Tibial nerve (tissue), 4 donors: ENCODE measurements at places on chromosomes 1 and 21. TPM values are rescaled to one million over a fixed set of nuclear protein-coding genes. Genes with fewer than 3 reads are reported as not detected.
A peak's percentile ranks its signal among the peaks of the same experiment; 100 is the strongest.

DNA sequence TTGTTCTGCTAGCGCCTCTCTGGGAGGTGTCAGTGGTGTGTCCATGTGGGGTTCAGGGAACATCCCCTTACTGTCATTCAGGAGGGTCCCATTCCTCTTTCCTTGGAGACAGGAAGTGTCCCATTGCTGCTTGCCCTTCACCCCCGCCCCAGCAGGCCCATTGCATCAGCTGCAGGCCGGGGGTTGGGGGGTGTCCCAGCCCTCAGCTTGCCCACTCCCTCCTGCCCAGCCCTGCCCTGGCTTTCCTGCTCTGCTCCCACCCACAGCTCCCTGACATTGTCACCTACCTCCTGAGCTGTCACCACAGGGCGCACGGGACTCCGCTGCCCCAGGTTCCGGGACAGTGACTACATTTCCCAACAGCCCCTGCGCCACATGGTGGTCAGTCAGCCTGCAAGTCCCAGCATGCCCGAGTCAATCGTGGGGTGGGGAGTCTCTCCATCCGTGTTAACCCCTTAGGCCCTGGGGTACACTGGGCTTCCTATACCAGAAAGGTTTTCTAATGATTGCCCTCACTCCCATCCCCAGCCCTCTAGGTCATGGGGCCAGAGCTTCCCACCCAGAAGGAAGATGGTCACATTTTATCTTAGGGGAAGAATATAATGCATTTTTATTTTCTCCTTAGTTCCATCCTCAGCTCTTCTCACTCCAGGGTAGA is at the start of gene INPP5B:
Gene INPP5B (minus strand): TSS at position 351 of the 658 bp plus-strand sequence. CDS start 745 bp downstream, outside the sequence.
- DNase-seq = peak; percentile 90

DNA sequence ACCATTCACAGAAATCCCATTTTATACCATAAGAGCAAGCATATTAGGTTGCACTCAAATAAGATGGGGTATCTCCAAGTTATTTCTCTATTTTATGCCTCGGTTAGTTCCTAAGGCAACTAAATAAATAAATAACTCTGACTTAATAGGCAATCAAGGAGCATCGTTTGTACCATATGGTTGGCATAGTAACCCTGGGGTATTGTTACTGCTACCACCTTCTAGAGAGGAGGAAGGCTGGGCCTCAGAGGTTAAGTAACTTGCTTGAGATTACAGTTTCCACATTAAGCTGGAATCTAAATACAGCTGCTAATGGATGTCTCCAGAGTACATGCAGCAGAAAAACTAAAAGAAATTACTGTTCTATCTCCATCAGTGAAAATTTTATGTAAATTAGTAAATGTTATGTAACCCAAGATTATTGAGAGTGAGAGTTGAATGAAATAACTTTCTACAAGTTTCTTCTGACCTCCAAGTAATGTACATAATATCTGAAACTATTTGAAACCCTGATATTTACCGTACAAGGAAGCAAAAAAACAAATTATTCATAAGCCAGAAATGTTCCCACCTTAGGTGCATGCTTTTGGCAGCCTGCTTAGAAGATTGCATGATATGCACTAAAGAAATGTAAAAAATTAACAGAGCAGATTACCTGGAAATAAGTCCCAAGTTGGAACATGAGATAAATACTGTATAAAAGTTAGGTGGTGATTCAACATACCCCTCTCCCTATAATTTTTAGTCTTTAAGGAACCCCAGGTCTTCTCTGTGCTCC is 127.0 kb downstream of the CRB1 start:
- DNase-seq = no peak

DNA sequence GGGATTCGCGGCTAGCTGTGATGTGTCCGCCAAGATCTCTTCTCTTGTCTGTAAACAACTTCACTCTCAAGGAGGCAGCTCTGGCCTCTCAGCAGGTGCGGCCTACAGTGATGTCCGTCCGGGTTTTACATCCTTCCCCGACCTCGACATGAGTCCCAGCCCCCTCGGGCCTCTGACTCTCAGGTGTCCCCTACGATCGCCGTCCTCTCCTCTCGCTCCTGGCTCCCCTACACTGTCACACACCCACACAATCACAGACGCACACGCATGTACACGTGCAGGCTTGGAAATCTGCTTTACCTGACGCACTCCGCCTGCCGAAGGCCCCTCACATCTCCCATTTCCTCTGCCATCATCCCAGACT is 797 bp upstream of the RSPH1 start:
- DNase-seq = no peak

Gene IL10RB
- total RNA-seq = 17.5 TPM

GRCh38 chr1:3026581-3027391 is 5.5 kb downstream of the ACTRT2 start:
- no peak for DNase-seq

DNA sequence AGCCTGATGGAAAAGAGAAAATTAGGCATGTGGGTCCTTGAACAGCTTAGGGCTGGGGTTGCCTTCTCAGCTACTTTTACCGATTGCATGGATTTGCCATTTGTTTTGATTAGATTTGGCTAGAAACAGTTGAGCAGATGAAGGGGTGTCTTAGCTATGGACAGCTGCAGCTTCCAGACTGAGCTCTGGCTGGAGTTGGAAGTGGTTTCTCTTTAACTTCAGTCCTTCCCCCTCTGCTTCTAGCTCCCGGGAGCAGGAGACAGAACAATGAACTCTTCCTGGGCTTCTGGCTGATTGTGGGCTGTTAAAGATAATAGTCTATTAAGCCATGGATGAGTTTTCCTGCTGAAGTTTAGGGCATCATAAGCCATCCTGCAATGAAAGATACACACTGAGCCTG is 50.7 kb downstream of the UBE2T start:
- no peak for DNase-seq

Gene FBXO2
- 21.0 TPM for total RNA-seq

DNA sequence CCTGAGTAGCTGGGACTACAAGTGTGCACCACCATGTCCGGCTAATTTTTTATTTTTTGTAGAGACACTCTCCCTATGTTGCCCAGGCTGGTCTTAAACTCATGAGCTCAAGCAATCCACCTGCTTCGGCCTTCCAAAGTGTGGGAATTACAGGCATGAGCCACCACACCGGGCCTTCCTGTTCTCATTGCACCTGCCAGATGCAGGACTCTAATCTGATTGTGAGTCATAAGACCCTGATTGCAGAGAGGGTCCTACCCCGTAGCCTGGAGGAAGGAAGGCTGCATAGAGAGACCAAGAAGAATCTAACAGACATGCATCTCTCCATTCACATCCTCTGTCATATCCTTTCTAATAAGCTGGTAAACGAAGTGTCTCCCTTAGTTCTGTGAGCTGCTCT is 19.5 kb upstream of the CGN start:
- no peak for DNase-seq

GRCh38 chr1:246782120-246782900 is 58.1 kb downstream of the SCCPDH start:
- peak; percentile 31 for DNase-seq

DNA sequence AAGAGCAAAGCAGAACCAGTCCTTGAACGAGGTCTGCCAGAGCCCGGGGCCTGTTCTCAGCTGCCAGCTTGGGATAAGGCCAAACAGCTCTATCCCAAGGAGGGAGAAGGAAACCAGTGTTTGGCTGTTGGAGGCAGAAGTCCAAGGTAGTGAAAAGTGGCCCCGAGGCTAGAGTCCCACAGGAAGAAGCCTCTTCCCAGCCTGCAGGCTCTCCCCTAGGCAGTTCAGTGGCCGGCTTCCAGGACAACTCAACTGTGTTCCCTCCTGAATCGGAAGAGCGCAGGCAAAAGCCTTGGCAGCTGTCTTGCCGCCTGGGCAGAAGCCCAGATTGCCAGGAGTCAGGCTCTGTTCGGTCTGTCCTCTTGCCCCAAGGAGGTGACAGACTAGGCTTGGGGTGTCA is 19.3 kb downstream of the QSOX1 start:
- DNase-seq = peak; percentile 30

Gene GJB3
- 0.63 TPM for total RNA-seq

GRCh38 chr1:53573931-53574330 is 114.7 kb downstream of the DMRTB1 start:
- no peak for DNase-seq

DNA sequence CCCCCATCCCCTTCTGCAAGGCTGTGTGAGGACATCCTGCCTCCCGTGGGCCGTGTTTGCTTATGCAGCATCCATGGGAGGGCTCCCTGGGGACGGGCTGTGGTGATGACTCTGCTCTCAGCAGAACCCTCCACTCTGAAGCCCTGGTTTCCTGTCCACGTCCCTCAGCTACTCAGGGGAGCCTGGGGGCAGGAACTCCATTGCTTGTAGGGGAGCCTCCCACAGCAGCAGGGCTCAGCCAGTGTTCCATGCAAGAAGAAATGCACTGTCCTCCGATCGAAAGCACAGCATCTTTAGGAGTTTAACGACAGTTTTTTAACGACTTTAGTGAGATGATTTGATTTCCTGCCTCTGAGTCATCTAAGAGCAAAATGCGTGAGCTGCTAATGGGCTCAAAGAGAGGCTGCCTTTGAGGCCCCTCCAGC is 8.3 kb upstream of the KCNAB2 start:
- DNase-seq = no peak

Gene THEM5
- total RNA-seq = not detected

DNA sequence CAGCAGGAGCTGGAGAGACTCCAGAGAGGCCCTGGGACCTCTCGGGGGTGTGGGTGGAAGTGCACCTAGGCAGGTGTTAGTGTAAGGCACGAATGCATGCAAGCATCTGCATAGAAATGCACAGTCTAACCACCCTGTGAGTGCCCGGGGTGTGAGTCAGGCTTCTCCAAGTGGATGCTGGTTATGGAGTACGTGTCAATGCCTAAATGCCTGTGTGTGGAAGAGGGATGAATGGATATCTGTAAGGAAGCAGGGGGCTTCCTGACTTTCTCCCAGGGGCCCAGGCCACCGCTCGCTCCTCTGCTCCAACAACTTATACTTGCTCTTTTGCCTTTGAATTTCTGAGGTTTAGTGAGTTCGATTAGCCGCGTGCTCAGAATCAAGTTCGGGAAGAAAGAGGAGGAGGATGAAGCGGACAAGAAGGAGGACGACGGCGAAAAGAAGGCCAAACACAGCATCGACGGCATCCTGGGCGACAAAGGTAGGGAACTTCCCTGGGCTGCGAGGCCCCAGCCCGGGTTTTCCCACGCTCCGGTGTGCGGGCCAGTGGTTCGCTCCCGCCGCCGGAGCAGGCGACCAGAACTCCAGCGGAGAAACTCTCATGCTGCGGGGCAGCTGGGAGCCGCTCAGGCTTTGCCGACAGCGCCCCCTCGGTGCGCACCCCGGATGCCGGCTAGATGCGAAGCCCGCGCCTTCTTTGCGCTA is 5.4 kb downstream of the PAX7 start:
- DNase-seq = no peak

GRCh38 chr1:23168079-23168444 is 594 bp downstream of the LUZP1 start:
- DNase-seq = no peak

Gene C1orf56
- 5.0 TPM for total RNA-seq

- DNase-seq = no peak
Measured at GRCh38 chr1:50970509-50970887, 453 bp downstream of the CDKN2C start.

- DNase-seq = no peak
Measured at GRCh38 chr1:212966616-212967015, 16.3 kb downstream of the VASH2 start.
